ENCODE measurements at places on chromosomes 12 and 14.
A peak's percentile ranks its signal among the peaks of the same experiment; 100 is the strongest.

DNA sequence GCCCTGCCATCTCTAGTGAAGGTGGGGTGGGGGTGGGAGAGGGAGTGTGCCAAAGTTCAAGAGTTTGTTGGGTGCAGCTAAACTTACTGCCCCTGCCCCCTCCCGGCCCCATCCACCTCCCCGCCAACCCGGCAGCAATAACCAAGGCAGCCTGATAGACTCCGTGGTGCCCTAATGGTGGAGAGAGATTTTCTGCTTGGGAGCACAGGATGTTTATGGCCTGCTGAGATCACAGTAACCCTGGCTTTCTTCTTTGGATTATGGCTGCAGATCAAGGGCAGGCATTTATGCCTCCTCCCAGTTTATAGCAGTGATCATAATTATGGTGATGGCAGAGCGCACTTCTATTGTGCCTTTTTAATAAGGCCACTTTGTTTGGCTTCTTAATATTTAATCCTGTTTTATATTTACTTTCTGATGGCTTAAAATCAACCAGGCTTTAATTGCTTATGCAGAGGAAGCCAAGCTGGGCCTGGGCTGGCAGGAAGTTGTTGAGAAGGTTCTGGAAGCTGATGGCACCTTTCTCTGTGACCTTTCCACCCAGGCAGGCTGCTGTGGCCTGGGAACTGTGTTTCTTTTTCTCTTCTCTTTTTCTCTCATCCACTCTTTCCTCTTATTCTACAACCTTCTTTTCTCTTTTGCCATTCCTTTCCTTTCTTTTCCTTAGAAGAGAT is 256.8 kb upstream of the FKBP4 start:
- no peak for DNase-seq

DNA sequence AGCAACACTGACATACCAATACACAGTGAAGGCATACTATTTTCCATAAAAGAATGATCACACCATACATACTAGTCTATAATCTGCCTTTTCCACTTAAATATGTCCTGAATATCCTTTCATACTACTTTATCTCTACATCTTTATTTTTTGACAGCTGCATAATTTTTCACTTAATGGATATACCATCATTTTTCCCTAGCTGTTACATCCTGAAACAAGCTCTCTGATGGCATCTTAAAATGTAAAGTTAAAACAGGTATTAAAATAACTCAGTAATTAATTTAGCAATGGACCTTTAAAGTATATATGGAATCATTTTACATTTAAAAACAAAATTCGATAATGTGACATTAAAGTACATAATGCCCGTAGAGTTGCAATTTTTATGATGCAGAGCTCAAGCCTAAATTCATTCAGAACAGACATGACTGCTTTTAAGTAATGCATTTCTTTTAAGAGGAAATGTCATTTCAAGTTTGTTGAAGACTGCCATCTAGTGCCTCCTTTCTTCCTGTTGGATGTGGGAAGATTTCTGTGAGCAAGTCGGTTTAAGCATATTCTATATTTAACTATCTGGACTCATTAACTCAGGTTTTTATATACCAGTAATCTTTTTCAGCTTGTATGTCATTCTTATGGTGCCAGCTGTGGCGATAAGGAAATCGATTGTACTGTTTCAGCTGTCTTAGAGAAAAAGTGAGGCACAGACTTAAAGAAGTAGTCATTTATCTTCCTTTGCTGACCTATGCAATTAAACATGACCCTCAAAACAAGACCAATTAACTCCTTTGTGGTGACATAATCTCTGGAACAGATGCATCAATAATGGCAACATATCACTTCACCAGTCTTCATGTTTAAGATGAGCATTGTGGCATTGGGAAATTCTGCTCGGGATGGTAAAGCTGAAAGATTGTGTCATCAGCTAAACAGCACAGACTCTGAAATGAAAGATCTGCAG is 20.3 kb downstream of the PRICKLE1 start:
- DNase-seq = no peak

DNA sequence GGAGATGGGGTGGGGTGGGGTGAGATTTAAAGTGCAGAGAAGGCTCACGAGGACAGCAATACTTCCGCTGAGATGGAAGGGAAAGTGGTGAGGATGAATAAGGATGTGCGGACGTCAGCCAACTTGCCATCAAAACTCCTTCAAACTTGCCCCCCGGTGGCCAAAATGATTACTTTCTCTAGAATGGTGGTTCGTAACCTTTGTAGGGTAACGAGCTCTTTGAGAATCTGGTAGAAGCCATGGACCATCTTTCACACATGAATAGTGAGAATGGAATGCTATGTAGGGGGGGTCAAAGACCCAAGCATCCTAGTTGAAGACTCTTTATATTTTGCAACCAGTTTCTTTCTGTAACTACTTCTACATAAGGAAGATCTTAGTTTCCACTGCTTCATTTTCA is 245.9 kb upstream of the DDHD1 start:
- no peak for DNase-seq

DNA sequence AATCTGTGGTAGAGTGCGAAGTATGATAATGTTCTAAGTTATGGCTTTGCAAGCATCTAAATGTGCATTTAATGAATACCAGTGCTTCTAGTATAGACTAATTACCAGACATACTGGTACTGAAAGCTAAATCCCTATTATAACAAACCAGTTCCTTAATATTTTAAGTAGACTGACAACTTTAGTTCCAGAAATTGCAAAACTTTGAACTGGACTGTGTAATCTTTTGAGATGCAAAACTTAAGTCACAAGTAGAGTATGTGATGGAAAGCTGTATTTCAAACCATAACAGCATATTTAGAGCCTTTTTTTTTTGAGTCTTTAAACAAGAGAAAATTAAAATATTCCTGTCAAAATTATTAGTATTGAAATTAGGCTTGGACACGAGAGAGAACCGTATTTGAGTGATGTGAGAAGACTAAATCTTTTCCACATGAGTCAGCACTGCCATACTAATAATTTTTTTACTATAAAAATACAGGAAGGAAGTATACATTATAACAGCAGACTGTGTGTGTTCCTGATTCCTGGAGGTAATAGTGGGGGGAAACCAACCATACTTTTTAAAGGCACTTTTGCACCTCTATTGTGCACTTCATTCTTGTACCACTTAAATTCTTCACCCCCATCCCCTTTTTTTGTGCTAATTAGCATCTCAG is 45.5 kb downstream of the PPM1A start:
- DNase-seq = no peak

DNA sequence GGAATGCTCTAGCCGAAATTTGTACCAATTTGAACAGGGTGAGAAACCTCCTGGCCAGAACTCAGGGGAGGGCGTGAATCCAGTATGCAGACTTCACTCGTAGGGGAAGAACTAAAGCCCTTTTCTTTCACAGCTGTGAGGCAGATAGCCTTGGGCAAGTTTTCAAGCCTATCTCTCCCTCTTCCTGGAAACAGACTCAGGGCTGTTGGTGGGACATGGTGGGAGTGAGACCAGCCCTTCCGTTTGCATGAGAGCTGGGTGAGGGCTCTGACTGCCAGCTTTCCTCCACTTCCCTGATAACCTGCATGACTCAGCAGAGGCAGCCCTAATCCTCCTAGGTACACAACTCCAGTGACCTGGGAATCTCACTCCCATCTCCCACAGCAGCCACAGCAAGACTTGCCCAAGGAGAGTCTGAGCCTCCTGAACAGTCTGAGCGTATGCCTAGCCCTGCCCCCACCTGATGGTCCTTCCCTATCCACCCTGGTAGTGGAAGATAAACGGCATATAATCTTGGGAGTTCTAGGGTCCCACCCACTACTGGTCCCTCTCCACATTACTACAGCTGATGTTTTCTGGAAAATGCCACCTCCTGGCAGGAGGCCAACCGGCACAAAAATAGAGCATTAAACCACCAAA is 170.1 kb upstream of the AMIGO2 start:
- DNase-seq = peak; percentile 52

Measured in hematopoietic multipotent progenitor cell treated with erythropoietin and hydrocortisone succinate and interleukin-3 and kit ligand, for 15 days (in vitro differentiated cells).